ENCODE measurements at places on chromosomes 7 and 10.

- DNase-seq: no peak
Measured at GRCh38 chr7:139695588-139695987, 82.2 kb downstream of the HIPK2 start.

DNA sequence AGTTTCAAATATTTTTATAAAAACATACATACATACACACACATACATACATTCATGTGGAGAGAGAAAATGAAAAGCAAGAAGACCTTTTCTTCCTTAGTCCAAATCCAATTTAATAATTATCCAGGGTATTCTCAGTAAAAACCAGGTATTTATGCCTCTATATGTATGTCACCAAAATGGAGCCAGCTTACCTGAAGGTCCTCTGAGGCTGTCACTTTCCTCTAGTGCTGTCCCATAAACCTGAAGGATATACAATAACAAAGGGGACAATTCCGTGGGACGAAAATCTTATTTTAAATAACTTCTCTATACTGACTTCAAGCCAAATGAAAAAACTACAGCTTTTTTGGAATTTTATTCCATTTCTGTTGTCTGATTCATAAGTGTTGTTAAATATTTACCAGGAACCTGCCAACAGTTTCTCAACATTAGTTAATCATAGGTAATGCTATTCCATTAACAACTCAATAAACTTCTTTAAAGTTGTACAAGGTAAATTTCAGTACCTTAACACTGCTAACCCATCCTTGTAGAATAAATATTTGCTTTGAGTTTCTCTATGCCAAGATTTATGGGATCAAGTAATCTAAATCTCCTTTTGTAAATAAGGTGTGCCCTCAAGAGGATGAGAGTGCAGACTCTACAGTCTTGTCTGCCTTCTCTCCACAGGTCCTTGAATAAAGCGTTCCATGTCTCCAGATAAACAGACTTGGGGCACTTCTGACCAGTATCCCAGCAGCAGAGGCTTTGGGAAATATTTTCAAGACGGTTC is 260.3 kb downstream of the AHR start:
- no peak for DNase-seq

GRCh38 chr10:121449482-121449924 is 148.7 kb downstream of the FGFR2 start:
- no peak for DNase-seq

DNA sequence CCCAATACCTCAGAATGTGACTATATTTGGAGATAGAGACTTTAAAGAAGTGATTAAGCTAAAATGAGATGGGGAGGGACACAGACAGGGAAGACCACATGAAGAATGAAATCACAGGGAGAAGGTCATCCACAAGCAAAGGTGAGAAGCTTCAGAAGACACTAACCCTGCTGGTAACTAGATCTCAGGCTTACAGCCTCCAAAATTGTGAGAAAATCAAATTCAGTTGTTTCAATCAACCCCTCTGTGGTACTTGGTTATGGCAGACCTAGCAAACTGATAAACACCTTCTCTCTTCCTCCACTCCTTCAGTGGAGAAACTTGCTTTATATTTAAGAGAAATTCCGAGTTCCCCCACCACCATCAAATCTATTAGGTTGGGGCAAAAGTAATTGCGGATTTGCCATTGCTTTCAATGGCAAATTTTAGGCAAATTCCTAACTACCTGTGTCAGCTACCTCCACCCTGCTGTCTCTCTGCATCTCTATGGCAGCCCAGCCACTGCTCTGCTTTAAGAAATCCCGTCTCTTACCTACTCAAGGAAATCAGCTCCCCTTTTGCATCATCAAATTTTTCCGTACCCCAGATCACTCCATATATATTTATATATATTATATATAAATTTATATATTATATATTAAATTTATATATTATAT is 38.2 kb downstream of the SEMA3E start:
- no peak for DNase-seq

- DNase-seq: no peak
Measured at GRCh38 chr10:112379635-112380296, 5.8 kb downstream of the ACSL5 start.

DNA sequence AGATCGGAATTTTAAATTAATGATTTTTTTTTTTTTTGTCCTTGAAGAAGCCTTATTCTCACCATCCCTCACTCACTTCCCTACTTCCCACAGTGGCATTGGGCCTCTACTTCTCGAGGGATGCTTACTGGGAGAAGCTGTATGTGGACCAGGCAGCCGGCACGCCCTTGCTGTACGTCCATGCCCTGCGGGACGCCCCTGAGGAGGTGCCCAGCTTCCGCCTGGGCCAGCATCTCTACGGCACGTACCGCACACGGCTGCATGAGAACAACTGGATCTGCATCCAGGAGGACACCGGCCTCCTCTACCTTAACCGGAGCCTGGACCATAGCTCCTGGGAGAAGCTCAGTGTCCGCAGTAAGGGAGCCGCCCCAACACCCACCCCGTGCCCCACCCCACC is 23.5 kb downstream of the RET start:
- DNase-seq: no peak

GRCh38 chr7:135924302-135924701 is 52.9 kb downstream of the MTPN start:
- DNase-seq: no peak

DNA sequence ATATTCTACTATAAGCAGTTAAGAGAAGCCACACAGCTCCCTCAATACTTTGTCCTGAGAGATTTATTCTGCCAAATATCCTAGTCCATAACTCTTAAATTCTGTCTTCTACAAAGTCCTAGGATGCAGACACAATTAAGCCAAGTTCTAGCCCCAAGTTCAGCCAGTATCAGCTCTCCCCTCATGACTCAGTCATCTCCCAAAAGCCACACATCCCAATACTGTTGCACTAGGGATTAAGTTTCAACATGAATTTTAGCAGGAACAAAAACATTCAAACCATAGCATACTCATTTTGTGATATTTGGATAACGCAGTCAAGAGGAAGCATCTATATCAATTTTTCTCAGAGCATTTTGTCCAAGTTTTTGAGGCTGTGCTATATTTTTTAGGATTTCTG is 277.4 kb downstream of the FZD1 start:
- no peak for DNase-seq

Measured in CD4-positive, alpha-beta T cell (primary cell).